ENCODE measurements at places on chromosomes 6 and 20.

DNA sequence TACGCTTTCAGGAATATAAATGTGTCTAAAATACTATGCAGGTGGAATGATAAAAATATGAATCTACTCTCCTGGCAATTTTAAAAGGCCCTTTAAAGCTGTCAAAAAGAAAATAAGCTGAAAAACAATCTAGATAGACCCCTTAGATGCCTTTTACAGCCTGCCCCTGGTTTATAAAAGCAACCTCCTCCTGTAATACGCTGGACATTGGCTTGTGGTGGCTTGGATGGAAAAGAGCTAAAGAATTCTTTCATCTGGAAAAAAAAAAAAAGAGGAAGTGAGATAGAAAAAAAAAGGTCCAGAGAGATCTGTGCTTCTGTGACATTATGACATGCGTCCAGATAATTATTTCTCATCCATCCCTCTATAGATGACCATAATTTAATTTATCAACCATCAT, 115.9 kb upstream of the NRSN1 start:
- no peaks in the 10 kb centered on the region for H3K4me1 ChIP-seq
- no peaks in the 10 kb centered on the region for H3K27me3 ChIP-seq
- H3K36me3 ChIP-seq = no peaks in the 10 kb centered on the region
- H3K4me3 ChIP-seq = no peak overlapping the region
- no peak for DNase-seq
- no peak overlapping the region for H3K27ac ChIP-seq

DNA sequence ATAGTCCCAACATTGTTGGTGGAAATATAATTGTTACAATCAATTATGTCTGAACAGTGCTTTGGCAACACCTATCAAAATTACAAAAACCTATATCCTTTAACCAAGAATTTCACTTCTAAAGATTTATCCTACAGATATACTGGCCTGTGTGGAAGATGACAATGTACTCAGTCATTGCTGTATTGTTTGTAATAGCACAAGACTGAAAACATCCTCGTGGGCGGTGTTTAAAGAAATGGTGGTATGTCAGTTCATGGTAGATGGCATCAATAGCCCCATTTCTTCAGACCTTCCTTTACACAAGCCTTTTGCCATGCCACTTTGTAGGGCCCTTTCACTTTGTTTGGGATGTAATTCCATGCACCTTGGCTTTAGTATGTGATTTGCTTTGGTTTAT, 9.8 kb upstream of the TPBG start:
- peak; percentile 28 for DNase-seq
- no peak overlapping the region for H3K27ac ChIP-seq
- no peaks in the 10 kb centered on the region for H3K36me3 ChIP-seq
- H3K4me3 ChIP-seq = no peak overlapping the region
- H3K4me1 ChIP-seq = no peaks in the 10 kb centered on the region

- H3K36me3 ChIP-seq = peaks cover 8% of the 10 kb centered on the region
- no peak overlapping the region for H3K27ac ChIP-seq
- no peaks in the 10 kb centered on the region for H3K4me1 ChIP-seq
- peaks cover 4% of the 10 kb centered on the region for H3K27me3 ChIP-seq
- DNase-seq = peak; percentile 4
- H3K4me3 ChIP-seq = no peak overlapping the region
Measured at GRCh38 chr20:58829531-58829941, 21.2 kb downstream of the GNAS-AS1 start.

DNA sequence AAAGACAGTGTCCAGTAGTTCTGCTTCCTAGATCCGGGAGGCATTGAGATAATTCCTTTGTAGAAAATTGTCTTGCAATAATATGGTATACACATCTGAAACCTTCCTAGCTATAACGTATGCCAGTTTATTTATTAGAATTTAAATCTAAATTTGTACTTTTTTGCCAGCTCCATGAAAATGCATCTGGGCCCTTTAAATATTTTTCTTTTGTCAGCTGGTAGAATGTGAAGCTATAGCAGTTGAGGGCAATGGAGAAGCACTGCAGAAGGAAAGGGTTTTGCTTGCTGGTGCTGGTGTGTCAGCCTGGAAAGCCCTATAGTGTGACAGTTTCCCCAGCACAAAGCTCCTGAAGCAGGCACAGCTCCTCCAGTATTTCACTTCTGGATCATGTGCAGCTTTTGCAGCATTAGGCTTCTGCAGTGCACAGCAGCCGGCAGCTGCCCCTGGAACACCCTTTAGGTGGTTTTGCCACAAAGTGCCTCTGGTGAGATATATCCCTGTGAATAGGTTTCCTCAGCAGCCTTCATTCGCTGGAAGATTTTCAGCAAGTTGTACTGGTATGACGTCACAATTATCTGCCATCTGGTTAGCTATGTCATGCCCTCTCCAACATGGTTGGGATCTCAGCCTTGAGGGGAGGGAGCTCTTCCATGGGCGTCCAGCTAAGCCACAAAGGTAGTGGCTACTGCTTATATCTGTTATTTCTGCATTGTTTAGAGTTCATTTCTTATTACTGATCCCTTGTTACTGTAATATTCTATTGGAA, 40.0 kb upstream of the L3MBTL3 start:
- H3K27ac ChIP-seq = no peak overlapping the region
- H3K36me3 ChIP-seq = no peaks in the 10 kb centered on the region
- H3K4me1 ChIP-seq = no peaks in the 10 kb centered on the region

DNA sequence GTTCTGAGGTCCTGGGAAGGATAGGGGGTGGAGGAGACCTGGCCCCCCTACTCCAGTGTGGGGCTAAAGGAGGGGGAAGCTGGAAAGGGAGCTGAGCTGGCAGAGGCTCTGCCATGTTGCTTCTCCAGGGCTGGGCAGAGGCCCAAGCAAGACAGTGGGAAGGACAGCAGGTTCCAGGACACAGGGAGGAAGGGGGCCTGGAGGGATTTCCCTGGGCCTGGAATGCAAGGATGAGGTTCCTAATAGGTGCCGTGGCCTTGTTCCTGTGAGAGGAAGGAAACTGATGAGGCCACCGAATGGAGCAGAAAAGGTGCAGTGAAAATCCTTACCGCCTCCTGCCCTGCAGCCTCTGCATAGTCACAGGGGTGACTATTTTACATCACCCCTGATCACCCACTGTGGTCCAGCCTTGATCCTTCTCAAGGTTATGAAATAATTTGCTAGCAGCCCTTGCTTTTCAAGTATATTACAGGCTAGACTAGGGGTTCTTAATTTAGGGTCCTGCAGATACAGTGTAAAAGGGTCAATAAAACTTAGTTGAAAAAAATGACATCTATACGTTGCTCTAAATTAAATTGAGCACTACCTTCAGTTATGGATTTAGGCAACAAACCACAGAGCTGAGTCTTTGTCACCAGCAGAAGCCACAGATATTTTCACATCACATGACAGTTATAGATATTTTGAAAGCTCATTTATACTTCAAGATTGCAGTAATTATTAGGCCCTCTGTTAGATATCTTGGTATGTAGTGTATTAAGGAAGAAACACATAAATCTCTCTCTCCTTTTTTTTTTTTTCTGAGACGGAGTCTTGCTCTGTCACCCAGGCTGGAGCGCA, 45.7 kb upstream of the RNF24 start:
- no peaks in the 10 kb centered on the region for H3K36me3 ChIP-seq
- DNase-seq = no peak
- H3K27ac ChIP-seq = no peak overlapping the region
- H3K27me3 ChIP-seq = no peaks in the 10 kb centered on the region

DNA sequence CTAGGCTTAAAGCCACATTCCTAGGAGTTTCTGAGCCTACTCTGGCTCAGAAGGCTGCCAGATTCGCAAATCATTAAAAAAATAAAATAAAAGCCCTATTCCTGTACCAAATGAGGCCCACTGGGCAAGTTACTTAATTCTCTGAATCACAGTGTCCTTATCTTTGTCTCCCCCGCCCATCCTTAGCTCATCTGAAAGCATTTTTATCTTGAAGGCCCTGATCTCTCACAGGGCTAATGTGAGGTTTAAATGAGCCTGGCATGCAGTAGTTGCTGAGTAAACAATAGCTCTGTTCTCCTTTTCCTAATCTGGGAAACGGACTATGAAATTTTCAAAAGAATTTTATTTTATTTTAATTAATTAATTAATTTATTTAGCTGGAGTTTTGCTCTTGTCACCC, 2.1 kb upstream of the ZBTB12 start:
- no peak overlapping the region for H3K4me3 ChIP-seq
- H3K27me3 ChIP-seq = no peaks in the 10 kb centered on the region
- peaks cover 9% of the 10 kb centered on the region for H3K4me1 ChIP-seq
- no peak overlapping the region for H3K27ac ChIP-seq
- 0 out of 2 replicates have a peak, but pooled peaks cover 3% of the 10 kb centered on the region for H3K36me3 ChIP-seq
- peak; percentile 22 for DNase-seq

- H3K36me3 ChIP-seq = no peaks in the 10 kb centered on the region
- no peaks in the 10 kb centered on the region for H3K4me1 ChIP-seq
- no peaks in the 10 kb centered on the region for H3K27me3 ChIP-seq
Measured at GRCh38 chr6:154345811-154346210, 10.8 kb downstream of the IPCEF1 start.

DNA sequence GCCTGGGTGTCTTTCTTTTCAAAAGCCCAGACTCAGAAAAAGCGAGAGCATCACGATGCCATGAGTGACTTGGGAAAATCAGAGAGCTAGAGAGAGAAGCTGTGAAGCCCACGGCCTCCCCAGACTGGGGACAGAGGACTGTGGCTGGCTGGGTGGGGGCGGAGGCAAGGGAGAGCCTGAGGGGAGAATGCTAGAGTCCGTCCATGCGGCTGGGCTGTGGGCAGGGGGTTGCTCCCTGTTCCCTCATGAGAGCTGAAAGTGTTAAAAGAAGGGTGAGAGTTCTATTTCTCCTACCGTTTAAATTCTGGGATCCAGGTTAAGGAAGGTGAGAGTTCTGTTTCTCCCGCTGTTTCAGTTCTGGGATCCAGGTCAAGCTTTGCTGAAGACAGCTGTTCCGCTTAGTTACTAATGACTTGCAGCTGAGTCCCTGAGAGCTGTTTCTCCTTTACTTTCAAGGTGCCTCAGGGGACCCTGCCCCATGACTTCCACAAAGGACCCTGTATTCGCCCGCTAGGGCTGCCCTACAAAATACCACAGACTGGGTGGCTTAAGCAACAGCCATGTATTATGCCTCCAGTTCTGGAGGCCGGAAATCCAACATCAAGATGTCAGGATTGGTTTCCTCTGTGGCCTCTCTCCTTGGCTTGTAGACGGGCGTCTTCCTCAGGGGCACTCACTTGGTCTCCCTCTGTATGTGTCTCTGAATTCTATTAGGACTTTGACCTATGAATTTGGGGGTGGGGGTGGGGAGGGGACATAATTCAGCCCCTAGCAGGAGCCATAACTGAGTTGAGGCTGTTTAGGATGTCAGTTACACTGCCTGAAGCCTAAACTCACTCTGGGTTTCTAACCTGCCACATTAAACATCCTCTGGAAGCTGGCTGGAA, 127.0 kb downstream of the PXDC1 start:
- no peak overlapping the region for H3K27ac ChIP-seq
- no peak overlapping the region for H3K4me3 ChIP-seq
- no peaks in the 10 kb centered on the region for H3K36me3 ChIP-seq
- peaks cover 78% of the 10 kb centered on the region for H3K27me3 ChIP-seq
- no peaks in the 10 kb centered on the region for H3K4me1 ChIP-seq

GRCh38 chr6:3119040-3119723, 671 bp downstream of the BPHL start:
- peaks cover 9% of the 10 kb centered on the region for H3K36me3 ChIP-seq
- no peaks in the 10 kb centered on the region for H3K27me3 ChIP-seq

DNA sequence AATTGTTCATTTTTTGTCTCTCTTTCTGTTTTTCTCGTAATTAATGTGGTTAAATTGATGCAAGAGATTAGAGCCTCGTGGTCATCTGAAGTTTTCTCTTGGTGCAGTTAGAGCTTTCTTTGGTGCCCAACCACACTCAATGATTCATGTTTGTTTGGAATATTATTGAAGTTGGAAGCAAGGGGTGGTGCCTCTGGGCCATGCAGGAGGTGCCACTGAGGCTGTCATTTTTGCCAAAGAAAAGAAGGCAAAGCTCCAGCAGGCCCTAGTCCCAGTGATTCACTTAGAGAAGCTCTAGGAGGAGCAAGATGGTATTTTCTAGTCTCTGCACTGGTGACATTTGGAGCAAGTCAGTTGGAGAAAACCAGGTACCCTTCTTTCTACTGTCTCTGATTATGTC, 144.5 kb upstream of the RALGAPA2 start:
- no peak overlapping the region for H3K27ac ChIP-seq
- no peaks in the 10 kb centered on the region for H3K27me3 ChIP-seq
- H3K4me1 ChIP-seq = no peaks in the 10 kb centered on the region

GRCh38 chr6:54516321-54516720, 208.1 kb downstream of the TINAG start:
- H3K4me3 ChIP-seq = no peak overlapping the region
- DNase-seq = no peak
- H3K27me3 ChIP-seq = no peaks in the 10 kb centered on the region
- no peaks in the 10 kb centered on the region for H3K4me1 ChIP-seq
- H3K36me3 ChIP-seq = no peaks in the 10 kb centered on the region

DNA sequence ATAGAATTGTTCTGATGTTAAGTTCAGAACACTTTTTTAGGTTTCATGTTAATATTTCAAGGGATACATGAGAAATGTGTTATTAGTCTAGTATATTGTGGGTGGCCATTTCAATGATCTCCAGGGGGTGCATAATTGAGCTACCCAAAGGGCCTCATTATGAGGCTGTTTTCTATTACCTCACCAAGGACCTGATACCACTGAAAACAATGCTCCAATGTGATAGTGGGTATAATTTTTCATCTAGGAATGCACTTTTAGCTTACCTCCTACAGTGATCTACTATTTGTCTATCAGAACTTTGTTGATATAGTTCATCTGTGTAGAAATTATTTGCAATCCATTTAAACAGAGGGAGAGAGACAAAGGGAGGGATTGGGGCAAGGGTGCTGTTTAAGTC, 106.8 kb upstream of the HS3ST5 start:
- H3K4me1 ChIP-seq = no peaks in the 10 kb centered on the region
- H3K4me3 ChIP-seq = no peak overlapping the region
- no peaks in the 10 kb centered on the region for H3K27me3 ChIP-seq
- H3K27ac ChIP-seq = no peak overlapping the region
- no peaks in the 10 kb centered on the region for H3K36me3 ChIP-seq

DNA sequence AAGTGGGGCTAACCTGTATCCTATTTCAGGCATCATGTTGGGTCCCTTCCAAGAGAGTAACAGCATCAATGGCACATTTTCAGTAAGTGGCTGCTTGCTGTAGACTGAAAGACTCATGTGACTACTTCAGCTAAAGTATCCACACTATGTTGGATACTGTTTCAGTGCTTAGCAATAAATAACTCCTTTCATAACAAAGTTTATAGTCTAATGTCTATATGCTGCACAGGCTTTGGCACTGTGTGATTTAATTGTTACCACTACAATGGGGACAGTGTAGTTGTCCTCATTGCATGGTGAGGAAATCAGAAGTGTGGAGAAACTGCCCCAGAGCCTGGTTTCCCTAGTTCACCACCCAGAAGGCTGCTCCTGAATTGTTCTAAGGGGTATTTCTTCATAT, 318.0 kb upstream of the PTCHD4 start:
- peak; percentile 15 for DNase-seq
- peaks cover 14% of the 10 kb centered on the region for H3K4me1 ChIP-seq
- no peak overlapping the region for H3K27ac ChIP-seq
- H3K27me3 ChIP-seq = no peaks in the 10 kb centered on the region
- no peaks in the 10 kb centered on the region for H3K36me3 ChIP-seq
- H3K4me3 ChIP-seq = no peak overlapping the region

- H3K4me3 ChIP-seq = no peak overlapping the region
- no peaks in the 10 kb centered on the region for H3K27me3 ChIP-seq
- DNase-seq = no peak
- H3K36me3 ChIP-seq = no peaks in the 10 kb centered on the region
- H3K4me1 ChIP-seq = peaks cover 8% of the 10 kb centered on the region
- no peak overlapping the region for H3K27ac ChIP-seq
Measured at GRCh38 chr6:53808302-53808881, 13.6 kb downstream of the LRRC1 start.

All from IMR-90 (cell line).